ENCODE measurements at places on chromosomes 16 and 17.
A peak's percentile ranks its signal among the peaks of the same experiment; 100 is the strongest.

GRCh38 chr17:66304304-66305174 is 2.1 kb downstream of the PRKCA start:
- DNase-seq: peak; percentile 34

DNA sequence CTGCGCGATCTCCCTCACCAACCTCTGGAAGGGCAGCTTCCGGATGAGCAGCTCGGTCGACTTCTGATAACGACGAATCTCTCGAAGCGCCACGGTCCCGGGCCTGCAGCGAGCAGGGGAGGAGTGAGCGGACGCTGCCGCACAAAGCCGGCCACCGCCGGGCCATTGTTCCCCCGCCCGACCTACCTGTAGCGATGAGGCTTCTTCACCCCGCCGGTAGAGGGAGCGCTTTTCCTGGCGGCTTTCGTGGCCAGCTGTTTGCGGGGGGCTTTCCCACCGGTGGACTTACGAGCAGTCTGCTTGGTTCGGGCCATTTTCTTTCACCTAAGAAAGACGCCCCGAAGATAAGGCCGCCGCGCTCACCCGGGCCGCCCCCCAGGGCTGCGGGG is 5.8 kb upstream of the UNK start:
- DNase-seq: peak; percentile 73

DNA sequence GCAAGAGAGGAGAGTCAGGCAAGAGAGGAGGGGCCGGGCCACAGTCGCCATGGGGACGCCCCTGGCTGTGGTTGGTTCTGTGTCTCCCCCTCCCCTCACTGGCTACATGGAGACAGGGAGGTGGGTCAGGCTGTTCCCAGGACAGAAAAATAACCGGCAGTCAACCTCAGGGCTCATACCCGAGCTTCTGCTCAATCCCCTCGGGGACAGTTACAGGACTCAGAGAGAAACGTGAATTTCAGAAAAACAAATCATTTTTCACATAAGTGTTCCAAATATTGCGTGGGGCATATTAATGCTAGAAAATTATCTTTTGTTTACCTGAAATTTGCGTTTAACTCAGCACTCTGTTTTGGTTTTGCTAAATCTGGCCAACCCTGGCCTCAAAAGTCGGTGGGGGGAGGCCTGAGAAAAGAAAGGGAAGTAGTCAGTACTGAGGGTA is 22.2 kb upstream of the CPSF4L start:
- peak; percentile 74 for DNase-seq

GRCh38 chr17:65173284-65173793 is 36.2 kb downstream of the RGS9 start:
- DNase-seq: peak; percentile 51

- peak; percentile 36 for DNase-seq
Measured at GRCh38 chr17:53736516-53737240, 86.0 kb upstream of the KIF2B start.

DNA sequence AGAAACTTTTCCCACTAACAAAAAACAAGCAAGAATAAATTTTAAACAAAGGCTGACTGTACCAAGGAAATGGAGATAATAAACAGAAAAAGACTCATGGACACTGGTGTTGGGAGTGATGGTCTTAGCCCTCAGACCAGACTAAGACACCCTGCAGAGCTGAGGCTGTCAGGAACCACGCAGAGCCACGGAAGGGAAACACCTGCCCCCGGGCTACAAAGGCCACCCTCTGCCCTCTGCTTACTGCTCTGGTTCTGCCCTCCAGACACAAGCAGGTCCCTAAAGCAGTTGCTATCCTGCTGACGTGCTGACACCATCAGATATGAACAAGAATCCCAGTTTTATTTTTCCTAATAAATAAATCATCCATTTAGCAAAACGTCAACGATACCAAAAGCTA is 80.0 kb downstream of the ANKRD11 start:
- no peak for DNase-seq

DNA sequence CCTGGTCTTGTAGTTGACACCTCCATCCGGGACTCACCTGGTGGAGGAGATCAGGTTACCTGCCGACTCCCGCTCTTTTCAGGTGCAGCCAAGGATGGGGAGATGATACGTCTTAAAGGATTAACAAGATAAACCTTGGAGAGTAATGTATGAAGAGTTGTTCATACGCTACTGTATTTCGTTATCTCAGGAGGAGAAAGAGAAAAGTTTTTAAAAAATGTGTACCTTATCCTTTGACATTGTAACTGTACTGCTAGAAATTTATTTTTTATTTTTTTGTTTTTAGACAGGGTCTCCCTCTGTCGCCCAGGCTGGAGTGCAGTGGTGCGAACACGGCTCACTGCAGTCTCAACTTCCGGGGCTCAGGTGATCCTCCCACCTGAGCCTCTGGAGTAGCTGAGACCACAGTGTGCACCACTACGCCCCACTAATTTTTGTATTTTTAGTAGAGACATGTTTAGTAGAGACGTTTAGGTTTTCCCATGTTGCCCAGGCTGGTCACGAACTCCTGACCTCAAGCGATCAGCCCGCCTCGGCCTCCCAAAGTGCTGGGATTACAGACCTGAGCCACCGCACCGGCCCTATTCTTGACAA is 764 bp upstream of the SMURF2 start:
- DNase-seq: no peak

DNA sequence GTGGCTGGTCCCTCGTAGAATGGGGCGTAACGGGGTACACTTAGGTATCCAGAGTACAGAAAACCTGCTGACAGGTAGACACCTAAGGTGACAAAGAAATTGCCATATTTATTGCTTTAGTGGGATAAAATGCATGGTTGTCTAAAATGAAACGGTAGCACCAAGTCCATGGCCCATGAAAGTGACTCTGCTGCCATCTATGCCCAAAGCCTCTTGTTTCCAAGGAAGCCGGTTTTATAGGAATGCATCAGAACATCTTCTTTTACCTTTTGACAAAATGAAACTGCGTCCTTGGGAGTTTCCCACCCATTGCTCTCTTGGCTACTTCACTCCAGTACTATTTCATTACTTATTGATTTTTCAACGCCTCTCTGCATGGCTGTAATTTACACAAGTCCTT is 151.3 kb upstream of the ZFHX3 start:
- DNase-seq: no peak

DNA sequence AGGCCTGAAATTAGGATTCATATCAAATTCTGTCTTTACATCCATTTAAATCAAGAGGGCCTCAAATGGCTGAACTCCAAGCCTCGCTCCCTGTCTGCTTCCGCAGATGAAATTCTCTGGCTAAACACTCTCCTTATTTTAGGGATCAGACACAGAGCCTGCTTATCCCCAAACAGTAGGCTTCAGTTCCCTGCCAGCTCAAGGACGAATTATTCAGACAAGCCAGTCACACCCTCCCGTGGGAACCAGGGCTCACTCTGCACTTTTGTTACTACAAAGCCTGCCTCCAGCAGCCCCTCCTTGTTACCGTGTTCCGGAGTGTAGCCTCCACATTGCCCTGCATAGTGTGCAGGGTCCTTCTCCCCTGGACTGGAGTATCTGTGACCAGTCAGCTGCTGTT is 46.6 kb upstream of the LCMT1 start:
- no peak for DNase-seq

DNA sequence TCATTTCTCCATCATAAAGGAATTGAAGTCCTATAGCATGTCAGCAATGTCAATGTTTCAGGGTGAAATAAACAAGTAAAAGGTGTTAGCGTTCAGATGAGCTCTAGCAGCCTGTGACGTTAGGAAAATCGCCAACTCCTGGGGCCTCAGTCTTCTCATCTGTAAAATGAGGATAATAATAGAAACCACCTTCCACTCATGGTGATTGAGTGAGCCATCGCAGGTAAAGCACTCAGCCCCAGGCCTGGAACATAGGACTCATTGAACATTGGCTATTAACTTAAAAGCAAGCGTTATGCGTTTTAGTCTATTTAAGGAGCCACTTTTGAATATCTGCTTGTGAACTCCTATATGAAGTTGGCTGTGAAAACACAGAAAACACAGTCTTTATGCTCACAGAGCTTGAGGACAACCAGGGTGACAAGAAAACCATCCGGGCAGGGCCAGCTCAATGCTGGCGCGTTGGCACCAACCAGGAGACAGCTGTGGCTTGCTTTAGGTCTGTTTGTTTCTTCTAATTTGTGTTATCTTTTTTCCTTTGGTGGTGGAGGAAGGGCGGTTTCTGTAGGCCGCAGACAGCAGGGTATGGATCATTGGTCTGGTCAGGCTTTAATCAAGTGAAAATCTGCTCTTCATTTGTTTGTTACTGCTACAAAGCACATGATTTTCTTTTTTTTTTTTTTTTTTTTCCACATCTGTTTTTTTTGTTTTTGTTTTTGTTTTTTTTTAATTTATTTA is 35.7 kb upstream of the MED9 start:
- DNase-seq: no peak

Data from retina (tissue), 1 donor.